ENCODE measurements at places on chromosomes 4 and X.

DNA sequence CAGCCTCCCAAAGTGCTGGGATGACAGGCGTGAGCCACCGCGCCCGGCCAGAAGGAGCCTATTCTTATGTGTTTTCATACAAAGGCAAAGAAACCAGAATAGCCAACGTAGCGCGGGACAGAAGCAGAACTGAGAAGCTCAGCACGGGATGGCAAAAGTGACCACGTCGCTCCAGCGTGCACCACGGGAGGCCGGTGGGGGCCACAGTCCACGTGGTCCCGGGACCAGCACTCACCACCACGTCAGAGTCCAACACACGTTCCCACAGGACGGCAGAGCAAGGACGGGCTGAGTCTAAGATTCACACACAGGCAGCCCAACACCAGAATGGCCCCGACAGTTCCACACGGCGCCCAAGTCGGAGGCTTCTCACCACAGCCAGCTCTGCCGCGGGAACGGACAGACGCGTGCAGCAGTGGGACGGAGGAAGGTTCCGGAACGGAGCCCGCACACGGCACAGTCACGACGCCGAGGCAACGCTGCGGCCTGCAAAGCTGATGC lies 18.8 kb upstream of the GTPBP6 start:
- no peak for DNase-seq

DNA sequence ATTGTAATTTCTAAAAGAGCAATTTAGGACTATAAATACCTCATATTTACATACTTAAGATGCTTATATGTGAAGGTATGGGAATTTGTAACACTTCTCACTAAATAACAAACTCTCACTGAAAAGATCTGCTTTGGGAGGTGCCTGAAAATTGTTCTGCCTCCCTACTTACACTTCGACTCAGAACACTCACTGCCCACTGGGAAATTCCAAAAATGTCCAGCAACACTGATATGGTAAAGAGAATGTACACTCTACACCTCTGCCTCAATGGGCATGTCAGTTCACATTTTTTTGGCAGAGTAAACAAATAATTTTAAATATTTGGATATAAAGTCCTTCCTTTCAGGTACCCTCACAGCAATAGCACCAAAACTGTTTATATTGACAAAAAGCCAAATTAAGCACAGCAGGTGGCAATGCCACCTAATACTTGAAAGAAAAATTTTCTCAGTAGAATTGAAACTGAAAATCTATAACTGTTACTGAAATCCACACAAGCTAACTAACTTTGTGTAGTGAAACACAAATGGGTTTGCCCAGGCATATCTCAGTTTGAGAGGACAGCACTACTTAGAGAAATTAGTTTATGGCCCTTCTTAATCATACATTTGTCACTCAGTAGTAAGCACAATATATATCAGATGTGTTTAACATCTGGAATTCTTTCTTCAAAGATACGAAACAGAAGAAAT lies 67.1 kb downstream of the PRDM5 start:
- no peak for DNase-seq

DNA sequence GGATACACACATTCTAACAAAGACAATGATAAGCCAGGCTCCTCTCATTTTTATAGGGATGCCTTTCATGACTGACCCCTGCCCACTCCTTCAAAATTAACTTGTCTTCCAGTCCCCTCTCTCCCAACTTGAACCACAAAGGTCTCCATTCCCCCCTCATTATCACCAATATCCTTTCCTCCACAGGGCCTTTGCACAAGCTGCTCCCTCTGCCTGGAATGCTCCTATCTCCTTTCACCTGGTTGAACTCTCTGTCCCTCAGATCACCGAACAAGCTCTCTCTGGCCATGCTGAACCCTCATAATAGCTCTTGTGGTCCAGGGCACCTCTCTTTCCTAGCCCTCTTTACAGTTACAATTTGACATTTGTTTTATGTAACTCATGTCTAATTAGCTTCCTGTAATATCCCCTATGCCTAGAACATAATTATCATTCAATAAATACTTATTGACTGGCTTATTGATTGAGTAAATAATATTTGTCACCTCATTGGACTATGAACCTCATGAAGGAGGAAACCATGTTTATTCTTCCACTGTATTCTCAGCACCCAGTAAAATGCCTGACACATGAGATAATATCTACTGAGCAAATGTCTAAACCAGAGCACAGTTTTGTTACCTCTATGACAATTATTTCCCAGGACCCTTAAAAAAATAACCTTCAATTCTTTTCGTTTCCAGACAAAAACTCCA lies 266.3 kb upstream of the RASGEF1B start:
- DNase-seq, result no peak

DNA sequence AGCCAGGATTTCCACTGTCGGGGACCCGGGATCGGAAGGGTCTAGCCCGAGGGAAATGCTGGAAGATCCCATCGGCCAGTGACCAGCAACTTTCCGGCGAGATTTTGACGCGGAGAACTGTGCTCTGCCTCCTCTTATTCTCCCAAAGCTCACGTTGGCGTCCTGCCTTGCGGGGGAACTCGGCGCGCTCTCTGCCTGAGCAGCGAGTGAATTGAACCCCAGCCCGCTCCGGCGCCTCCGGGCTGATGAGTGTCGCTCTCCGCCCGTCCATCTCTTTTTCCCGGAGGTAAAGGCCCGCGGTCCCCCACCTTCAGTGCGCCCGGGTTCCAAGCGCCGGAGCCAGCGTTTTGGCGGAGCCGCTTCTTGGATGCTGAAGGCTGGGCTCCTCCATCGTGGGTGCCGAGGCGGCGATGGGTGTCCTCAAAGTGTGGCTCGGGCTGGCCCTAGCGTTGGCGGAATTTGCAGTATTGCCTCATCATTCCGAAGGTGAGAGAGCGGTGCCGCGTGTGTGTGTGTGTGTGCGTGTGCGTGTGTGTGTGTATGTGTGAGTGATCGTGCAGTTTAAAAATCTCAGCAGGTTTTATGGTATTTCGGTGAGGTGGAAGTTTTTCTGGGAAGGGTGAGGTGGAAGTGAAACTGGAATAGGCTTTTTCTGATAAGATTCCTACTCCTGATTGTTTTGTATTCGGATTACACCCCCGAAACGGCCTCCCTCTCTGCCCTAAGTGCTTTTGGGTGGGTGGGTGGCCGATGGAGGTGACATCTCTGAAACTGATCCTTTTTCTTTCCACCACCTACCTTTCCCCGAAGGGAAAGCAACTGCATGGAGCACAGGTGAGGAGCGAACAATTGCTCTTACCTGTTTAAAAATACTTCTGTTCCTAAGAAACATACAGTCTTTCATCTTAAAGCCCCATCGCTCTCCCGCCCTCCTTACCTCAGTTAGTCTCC lies 752 bp downstream of the FRAS1 start:
- DNase-seq, result no peak

DNA sequence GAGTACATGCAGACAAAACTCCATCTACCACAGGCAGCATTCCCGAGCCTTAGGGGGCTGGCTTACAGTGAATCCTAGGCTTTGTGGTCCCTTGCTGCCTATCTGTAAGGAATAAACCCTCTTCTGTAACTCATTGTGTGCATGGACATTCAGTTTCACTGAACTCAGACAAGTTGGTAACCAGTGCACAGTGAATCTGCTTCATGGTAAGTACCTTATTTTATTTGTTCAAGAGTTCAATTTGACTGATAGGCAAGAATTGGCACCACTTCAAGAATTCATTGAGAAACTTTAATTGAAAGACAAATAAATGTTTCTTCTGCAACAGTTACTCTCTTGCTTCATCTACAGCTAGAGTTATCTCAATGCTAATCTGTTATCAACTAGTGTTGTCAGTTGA lies 57.2 kb upstream of the PRRG1 start:
- no peak for DNase-seq

DNA sequence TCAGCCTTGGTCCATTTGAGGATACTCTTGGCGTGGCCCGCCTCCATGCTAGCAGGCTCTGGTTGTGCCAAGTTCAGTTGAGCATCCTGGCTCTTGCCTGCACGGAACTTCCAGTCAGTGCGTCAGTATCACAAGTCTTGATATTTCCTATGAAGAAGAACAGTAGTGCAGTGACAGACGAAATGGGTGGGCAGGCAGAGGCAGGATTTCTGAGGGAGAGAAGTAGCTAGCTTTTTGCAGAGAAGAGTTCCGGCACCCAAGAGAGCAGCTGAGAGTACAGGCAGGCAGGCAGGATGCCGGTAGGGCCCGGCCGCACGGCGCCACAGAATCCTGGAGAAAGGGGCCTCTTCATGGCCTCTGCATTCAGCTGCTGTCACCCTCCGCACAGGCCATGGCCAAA lies 56.1 kb upstream of the MSANTD1 start:
- DNase-seq, result no peak

GRCh38 chr4:145075742-145076468 lies 22.1 kb downstream of the ANAPC10 start:
- DNase-seq, result no peak

DNA sequence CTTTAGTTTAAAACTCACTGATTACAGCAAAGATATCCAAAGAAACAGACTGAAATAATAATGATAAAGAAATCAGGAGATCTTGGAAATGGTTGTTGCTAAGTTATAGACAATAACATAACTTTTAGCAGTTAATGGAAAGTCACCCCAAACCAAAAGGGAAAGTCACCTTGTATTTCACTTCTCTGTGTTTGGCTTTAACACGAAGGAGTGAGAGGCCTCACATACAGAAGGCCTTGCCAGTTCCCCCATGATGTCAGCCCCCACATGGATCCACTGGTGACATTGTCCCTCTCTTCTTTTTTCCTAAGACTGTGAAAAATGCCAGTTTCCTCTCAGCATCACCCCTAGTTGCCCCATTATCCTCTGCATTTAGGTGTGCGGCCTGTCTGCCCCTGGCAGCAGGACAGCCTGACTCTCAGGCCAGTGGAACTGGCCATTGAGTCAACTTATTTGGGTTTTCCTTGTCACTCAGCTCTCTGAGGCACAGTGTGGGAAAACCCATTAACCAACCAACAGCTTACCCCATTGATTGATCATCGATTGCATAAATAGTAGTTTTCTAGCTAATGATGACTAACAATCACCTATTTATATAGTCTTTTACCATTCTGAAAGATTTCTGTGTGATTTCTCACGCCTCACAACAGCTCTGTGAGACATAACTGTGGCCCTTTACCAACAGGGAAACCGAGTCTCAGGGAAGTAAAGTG lies 308.1 kb downstream of the PTTG2 start:
- no peak for DNase-seq

DNA sequence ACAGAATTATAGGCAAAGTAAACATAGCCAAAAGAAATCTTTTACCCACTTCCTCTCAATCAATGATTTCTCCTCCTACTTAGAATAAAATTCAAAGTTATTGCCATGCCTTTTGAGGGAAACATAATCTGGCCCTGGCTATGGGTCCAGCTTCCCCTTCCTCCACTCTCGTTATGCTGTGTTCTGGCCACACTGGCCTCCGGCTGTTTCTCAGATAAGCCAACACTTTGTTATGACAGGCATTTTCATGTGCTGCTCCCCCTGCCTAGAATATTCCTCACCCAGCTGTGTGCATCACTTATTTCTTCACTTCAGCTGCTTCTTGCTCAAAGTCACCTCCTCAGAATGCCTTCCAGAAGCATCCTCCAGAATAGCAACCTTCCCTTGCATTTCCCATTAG lies 386.6 kb upstream of the AADAT start:
- DNase-seq, result no peak

DNA sequence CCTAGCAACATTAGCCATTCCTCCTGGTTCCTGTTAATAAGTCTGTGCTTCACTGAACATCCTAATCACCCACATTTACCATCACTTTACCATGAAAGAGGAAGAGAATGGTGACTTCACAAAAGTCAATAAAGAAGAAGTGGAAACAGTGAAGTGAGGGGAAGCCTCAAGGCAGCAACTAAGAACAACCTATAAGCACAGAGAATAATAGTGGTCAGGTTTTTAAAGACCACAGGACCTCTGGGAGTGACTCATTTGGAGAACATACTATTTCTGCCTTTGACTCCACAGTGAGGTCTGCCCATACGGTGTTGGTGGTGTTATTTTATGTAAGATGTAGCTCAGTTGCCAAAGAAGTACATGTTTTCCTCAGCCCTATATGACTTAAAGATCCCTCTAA lies 86.0 kb upstream of the TET2 start:
- no peak for DNase-seq

DNA sequence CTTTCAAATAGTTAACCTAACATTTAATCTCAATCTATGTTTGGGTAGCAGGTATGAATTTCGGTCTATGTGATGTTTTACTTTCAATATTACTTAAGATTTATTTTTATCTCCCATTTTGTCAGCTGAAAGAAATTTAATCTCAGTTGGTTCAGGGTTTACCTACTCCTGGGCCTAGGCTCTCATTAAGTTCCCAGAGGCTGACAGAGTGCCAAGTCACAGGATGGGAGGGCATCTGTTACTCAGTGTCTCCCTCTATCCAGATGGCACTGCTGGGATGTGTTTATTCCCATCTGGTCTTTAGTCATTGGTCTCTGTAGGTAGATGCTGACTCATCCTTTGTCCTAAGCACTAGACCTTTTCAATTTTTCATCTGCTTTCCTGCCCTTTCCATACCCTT lies 129.4 kb upstream of the ARSJ start:
- DNase-seq, result peak; percentile 75

GRCh38 chrX:118519411-118520215 lies 24.0 kb downstream of the DOCK11 start:
- no peak for DNase-seq

- DNase-seq, result no peak
Observed at GRCh38 chr4:15182600-15183220, 180.4 kb downstream of the CPEB2 start.

DNA sequence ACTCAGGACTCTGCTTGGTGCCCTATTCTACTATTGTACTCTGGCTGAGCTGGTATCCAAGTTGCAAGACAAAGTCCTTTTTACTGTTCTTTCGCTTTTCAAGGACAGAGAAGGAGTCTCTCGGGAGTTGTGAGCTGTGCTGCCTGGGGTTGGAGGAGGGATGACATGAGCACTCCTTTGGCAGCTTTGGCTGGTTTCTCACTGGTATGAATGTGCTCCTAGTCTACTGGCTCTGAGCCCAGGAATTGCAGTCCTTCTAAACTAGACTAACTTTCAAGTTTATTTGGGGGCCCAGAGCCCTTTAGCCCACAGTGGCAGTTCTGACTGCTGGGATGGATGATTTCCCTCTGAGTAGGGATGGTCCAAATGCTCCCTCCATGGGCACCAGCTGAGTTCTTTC lies 997.1 kb downstream of the RAB28 start:
- DNase-seq, result no peak

- DNase-seq, result no peak
Observed at GRCh38 chr4:93810340-93810992, 18.1 kb upstream of the ATOH1 start.

- no peak for DNase-seq
Observed at GRCh38 chrX:106927700-106928099, 7.5 kb downstream of the CLDN2 start.

GRCh38 chrX:132689612-132690563 lies 201.1 kb upstream of the MBNL3 start:
- no peak for DNase-seq

- DNase-seq, result no peak
Observed at GRCh38 chr4:98744372-98745150, 86.2 kb upstream of the TSPAN5 start.

DNA sequence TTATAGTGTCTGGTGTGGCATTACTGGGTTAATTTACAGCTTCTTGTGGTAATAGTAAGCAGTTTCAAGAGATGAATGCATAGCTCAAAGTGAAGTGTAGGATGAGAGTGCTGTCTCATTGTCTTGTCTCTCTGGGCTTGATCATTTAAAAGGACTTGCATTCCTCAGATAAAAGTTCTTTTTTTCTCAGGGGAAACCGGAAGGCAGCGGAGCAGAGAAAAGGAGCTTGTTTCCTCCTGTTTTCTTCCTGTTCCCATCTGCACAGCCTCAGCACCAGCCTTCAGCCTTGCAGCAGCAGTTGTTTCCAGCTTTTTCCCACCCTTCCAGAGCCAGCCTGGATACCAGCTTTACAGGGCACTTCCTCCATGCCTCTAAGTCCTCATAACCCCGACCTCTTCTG lies 61.4 kb upstream of the LGI2 start:
- DNase-seq, result no peak

Measured in NCI-H524 treated with DMSO at 0.1 percent for 48 hours (cell line).